ENCODE measurements at places on chromosomes 2 and 18.

GRCh38 chr2:46954951-46955571, 39.5 kb upstream of the MCFD2 start:
- DNase-seq: peak; percentile 98

- no peak for DNase-seq
Observed at GRCh38 chr2:203030991-203031390, 16.3 kb downstream of the NBEAL1 start.

- no peak for DNase-seq
Observed at GRCh38 chr18:37368110-37368954, 197.3 kb downstream of the CELF4 start.

- DNase-seq: peak; percentile 94
Observed at GRCh38 chr2:160214461-160215445, 14.7 kb upstream of the ITGB6 start.

DNA sequence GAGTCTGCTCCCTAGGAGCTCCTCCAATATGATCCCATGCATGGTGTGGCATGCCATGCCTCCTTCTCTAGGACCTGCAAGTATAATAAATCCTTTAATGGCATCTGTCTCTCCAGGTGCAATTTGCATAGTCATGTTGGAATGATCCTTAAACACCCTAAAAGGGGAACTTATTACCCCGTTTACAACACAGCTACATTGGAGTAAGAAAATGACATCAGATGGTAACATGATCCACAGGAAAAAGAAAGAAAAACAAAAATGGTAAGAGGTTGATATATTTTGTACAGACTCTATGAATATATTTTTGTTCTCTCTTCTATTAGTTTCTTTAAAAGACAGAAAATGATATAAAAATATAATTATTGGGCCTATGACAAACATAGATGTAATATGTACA, 79.0 kb downstream of the CRACDL start:
- DNase-seq: no peak
